Effector memory CD4-positive, alpha-beta T cell (primary cell): ENCODE measurements at places on chromosomes 4 and X.

DNA sequence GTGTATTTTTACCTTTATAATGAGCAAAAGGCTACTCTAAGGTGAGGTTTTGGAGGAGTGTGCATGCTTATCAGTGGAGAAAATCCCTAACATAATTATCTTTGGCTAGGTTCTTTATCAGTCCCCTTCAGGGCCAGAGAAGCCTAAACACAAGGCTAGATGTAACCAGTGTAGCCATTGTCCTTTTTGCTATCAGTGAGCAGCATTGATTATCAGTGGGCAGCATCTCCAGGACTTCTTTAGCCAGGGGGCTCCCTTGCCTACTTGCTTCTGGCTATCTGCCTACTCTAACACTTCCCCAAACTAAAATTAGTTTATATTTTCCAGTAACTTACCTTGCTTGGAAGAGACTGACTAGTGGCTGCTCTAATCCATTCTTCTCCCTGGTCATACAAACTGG is 595.6 kb downstream of the TRAM1L1 start:
- no peak for DNase-seq

DNA sequence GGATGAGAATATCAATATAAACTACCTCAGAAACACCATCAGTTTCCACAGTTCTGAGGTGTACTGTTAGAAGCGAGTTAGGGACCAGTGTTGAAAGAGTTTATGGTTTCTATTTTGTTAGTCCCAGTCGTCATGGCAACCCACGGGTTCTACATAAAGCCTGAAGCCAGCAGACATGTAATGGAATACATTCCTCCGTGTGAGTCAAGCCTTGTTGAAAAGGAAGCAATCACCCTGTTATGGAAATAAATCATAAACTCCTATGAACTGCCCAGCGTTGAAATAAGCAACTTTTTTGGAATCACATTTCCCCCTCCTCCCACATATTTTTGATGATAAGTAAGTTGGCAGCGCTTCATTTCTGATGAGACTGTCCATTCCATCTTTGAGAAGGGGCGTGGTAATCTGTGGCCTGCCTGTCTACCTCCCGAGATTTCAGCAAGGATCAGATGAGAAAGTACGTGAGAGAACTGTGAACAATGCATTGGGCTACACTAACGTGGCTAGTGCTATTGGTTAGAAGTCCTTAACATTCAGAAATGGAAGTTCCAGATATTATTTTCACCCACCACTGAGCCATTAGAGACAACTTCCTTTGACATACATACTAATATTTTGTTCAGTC is 40.4 kb upstream of the PDHA1 start:
- no peak for DNase-seq

GRCh38 chr4:82638479-82638878 is 76.7 kb upstream of the TMEM150C start:
- DNase-seq: no peak

DNA sequence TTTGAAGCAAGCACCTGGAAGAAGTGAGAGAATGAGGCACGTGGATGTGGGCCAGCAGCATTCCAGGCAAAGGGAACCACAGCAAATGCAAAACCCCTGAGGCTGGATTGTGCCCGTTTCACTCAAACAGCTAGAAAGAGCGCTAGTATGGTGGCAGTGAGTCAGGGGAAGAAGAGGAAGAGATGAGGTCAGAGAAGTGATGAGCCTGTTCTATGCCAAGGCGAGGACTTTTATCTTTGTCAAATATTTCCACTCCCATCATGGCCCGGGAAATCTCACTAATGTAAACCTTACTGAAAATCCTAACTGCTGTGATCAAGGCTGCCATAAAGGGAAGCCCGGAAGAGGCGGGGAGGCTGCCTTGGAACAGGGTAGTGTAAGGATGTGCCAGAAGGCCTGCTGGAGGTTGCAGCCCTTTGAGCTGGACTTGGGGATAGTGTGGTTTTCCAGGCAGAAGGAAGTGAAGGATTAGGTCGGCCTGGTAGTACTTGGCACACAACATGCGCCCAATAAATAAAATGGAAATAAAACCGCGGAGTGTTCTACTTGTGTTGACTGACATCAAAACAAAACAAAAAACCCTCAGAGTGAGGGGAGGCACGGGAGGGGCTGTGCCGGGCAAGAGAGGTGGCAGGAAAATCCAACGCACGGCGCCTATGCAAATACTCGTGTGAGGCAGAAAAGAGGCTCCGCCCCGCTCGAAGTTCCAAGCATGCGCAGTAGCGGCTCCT is 1.2 kb upstream of the CDK16 start:
- DNase-seq: no peak

GRCh38 chr4:15652191-15652590 is 3.0 kb downstream of the FBXL5 start:
- DNase-seq: no peak

DNA sequence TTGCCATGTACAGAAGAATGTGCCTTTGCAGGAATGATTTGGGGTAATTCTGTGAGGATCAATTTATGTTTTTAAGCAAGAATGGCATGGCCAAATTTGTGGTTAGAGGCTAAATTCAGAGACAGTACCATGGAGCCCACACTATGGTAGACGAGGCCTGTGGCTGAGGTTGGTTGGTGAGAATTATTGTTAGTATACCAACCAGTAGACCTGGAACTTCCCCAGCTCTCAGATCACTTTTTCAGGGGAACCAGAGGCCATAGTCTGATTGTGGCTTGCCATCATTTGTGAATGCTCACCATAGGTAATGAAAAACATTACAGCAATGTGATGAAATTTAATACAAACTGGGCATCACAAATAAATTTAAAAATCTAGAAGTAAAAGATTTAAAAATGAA is 56.3 kb downstream of the SHISA3 start:
- DNase-seq: no peak

DNA sequence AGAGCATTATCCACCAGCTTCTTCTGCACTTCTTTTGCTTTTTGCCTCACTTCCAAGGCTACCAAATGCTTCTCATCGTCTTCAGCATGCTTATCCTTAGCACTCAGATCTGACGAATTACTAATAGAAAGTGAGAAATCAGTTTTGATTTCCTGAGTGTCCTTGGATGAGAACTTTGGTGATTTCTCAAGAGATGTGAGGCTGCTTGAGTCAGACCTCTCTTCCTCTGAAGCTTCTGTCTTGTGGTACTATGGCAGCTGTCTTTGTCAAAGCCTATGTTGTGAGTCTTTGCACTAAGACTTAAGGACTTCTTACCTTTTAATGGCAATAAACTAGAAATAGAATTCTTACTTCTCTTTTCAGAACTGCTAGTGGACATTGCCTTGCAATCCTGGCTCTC is 169.9 kb downstream of the CPE start:
- no peak for DNase-seq

DNA sequence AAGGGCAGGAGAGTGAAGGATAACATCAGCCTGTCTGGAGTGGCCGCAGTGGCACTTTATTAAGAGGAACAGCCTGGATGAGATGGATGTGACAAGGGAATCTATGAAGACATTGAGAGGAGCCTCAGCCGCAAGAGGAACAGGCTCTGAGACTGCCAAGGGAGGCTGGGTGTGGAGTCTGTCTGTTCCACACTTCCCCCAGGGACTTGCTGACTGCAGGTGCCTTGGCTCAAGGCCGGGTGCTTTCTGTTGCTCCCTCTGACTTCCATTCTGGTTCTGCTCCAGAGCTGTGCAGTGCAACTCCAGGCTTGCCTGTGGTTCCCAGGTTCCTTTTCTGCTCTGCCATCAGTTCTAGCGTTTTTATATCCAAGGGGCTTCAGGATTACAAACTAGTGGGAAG is 54.6 kb downstream of the FRMPD3 start:
- DNase-seq: no peak

DNA sequence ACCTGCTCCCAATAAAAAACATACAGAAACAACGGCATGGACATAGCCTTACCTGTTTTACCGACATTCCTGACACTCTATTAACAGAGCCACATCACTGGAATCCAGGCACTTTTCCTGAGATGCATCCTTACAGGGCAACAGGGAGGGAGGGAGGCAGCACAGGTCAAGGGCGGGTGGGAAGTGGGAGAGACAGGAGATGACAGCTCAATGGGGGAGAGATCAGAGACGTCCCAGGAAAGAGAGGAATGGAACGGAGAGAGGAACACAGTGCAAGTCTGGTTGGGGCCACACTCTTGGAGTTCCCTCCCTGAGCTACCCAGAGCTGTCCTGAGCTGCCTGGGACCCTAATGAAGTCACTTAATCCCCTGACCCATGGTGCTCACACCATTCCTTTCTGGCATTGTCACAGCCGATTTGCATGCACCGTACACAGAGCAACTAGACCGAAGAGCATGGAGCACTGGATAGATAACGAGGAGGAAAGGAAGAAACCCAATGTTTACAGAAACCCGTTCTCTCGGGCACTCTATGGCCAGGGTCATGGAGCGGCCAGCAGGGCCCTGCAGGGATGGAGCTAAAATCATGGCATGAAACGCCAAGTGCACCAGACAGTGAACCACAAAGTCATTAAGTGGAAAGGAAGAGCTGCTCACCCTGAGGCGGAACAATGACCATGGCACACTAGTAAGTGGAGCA is 93.1 kb downstream of the NSUN7 start:
- DNase-seq: no peak

DNA sequence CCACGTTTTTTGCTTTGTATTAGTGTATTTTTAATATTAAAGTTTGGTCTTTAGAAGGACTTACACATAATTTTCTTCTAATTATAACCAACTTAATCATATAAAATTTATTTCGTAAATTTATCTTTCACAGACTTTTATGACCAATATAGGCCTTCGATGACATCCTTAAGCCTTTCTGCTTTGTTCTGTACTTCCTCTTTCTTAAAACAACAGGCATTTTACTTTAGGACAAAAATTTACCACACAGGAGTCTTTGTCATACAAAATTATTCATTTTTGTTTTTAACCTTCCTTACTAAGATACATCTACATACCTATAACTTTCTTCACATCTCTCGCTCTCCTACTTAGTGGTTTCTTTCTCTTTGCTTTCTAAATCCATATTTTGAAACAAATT is 56.3 kb downstream of the RGS12 start:
- DNase-seq: no peak

DNA sequence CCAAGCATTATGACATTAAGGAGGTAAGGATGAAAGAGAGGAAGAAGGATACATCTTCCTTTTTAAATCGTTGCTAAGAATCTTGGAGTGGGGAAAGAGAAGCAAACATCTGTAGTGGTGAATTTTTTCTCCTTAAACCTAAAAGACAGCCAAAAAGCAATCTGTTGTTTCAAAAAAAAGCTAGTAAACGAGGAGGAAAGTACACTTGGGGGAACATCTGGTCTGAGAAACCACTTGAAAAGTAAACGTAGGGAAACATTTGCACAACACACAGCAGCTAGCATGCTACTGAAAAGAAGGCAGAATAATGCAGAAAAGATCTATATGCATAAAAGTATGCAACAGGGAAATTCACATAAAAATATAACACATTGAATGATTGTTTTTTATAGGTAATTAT is 1485.6 kb downstream of the PCDH19 start:
- no peak for DNase-seq

GRCh38 chrX:4925911-4926310 is 1212.5 kb upstream of the PRKX start:
- no peak for DNase-seq

DNA sequence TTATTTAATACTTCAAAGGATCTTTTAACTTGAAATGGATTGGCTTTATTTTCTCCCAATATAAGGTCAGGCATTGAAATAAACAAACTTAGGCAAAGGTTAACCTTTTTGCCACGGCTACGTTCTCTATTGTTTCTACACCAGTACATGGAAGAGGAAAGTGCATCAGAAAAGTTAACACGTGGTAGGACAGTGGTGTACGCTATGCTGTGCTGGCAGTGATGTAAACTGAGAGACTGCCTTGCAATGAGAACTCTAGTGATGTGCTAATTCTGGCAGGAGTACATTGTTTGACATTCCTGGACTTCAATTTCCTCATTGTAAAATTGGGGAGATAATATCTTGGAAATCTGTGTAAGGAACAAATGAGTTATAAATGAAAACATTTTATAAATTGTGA is 208.2 kb downstream of the TMA16 start:
- no peak for DNase-seq

GRCh38 chr4:113502476-113502875 is 259.1 kb downstream of the CAMK2D start:
- no peak for DNase-seq

DNA sequence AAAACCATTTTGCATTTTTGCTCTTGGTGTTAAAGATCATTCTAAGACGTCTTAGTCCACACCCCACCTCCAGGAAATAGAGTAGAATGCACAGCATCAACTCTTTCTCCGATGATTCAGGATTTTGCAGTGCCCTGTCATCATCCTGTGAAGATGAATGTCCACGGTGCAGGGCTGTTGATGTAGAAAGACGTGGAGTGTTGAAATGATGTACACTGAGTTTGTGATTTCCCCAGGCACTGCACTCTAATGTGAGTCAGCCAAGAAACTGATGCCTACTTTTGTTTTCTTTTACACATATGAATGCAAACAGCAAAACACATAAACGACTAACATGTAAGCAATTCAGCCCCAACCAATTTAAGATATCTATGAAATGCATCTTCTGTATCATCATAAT is 10.5 kb downstream of the LGI2 start:
- no peak for DNase-seq

- DNase-seq: no peak
Observed at GRCh38 chr4:78446619-78447018, 105.0 kb upstream of the ANXA3 start.

DNA sequence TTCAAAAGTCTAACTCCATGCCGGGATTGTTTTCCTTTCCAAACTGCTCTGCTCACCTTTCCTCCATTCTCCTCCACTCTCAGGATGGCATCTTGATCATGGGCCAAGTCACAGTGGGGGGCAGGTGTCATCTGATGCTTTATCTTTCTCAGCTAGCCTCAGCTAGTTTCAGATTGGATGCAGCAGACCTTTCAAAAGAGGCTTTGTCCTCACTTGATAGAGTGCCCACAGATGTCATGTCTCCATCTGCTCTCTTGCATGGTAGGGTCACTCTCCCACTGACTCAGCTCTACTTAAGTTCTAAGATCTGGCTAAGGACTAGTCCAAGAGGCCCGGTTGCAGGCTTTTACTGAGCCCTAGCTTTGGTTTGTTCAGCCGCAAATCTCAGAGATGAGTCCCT is 341.8 kb upstream of the GALNT7 start:
- DNase-seq: no peak

GRCh38 chr4:112531146-112531545 is 15.2 kb upstream of the NEUROG2 start:
- no peak for DNase-seq

- no peak for DNase-seq
Observed at GRCh38 chrX:105150557-105150956, 69.9 kb downstream of the TEX13A start.

- DNase-seq: no peak
Observed at GRCh38 chr4:145887241-145887991, 51.2 kb downstream of the ZNF827 start.

DNA sequence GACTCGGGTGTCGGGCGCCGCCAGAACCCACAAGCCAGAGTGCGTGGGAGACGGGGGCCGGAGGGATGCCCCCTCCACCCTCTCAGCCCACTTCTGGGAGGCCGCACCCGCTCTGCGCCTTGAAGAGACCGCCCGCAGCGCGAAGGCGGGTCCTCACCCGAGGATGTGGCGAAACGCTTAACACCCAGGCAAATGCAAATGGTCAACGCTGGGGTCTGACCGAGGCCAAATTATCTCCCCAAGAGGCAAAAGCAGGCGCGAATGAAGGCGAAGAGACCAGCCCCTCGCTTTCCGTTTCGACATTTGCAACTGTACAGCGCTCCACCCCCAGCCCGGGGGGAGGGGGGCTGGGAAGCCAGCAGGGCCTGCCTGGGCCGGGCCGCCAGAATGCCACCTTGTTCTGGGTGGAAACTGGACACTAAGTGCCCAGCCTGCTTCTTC is 137.7 kb upstream of the ZIC3 start:
- DNase-seq: no peak

- no peak for DNase-seq
Observed at GRCh38 chr4:55173580-55173979, 48.2 kb upstream of the KDR start.

GRCh38 chr4:6724421-6725111 is 8.6 kb downstream of the BLOC1S4 start:
- DNase-seq: no peak
